ENCODE measurements at places on chromosomes 5 and 9.
A peak's percentile ranks its signal among the peaks of the same experiment; 100 is the strongest.

GRCh38 chr9:7534211-7534935 is 265.2 kb downstream of the DMAC1 start:
- DNase-seq = no peak

DNA sequence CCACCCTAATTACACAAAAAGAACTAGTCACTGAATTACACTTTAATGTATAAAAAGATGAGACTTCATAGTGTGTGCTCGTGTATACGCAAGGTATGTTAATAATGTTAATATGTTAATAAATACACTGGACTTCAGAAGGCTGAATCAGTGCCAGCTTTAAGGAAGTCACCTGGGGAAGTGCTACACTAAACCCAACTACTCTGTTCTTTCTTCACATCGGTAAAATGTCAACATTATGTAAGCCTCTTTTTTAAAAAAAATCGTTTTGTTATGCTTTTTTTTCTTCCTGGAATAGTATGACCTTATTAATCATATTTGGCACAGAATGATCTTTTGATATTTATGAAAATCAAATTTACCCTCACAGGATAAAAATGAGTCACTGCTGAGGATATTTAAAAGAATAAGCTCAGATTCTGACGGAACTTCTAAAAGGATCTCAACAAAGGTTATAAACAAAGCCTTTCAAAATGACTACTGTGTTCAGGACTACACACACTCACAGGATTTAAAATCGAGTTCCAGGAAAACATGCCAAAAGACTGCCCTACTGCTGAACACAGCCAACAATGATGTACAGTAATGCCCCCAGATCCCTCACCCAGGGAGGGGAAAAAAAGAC is 75.9 kb downstream of the AUH start:
- no peak for DNase-seq

- DNase-seq = no peak
Measured at GRCh38 chr5:144125163-144125726, 45.2 kb downstream of the YIPF5 start.

GRCh38 chr5:139671096-139671841 is 23.1 kb downstream of the CXXC5 start:
- no peak for DNase-seq

DNA sequence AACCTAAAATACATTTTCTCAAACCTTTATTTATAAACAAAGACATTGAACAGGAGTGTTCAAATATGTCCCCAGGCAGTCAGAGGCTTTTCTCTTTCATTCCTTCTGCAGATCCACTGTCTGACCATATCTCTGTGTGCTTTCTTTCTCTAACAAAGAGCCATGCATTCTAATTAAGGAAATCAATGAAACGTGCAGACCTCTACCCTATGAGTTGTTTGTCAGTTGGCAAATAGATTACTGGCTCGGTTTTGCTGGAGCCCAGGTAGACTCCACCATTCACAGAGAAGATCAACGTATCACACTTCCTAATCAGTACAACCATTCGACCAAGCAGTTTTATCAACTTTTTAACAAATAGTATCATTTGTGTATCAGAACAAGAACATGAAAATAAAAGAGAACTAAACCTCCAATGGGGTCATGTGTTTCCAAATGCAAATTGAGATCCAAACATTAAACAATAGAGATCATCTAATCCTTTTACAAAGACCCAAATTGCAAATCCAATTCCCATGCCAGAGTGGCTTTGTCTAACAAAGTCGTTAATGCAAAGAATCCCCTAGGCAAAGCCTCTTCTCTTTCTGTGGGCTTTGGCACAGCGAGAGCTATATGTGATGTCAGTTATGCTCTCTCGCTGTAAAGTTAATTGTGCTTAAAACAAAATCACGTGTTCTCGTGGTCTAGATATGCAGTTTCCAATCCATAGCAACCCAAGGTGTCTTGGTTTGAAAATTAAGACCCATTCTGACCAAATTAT is 16.8 kb downstream of the KLF4 start:
- peak; percentile 79 for DNase-seq

GRCh38 chr9:37290940-37291485 is 131.5 kb upstream of the GRHPR start:
- no peak for DNase-seq

DNA sequence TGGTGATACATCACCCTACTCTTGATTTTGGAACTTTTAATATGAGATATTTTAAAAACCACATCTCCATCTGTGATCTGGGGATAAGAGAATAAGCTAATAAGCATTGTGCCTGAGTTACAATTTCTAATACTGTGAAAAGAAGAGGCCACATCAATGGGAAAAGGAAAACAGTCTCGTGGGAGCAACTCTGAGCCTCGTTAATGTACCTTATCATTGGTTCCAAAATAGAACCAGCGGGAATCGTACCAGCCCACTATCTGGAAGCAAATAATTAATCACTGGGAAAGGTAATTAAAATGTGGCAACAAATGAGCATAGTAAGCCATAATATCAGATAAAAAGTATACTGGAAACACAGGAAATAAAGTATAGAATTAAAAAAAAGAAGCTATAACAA is 28.0 kb upstream of the CEP78 start:
- DNase-seq = no peak

DNA sequence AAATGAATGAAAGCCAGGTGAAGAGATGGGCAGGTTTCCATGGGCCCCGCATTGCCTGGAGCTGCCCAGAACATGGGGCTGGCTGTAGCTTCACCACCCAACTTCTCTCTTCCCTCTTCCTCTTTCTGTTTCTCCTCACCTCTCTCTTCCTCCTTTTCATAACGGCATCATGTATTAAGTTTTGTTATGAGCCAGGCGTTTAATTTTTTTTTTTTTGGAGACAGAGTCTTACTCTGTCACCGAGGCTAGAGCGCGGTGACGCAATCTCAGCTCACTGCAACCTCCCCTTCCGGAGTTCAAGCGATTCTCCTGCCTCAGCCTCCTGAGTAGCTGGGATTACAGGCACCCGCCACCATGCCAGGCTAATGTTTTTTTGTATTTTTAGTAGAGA is 13.0 kb upstream of the SPINK4 start:
- DNase-seq = no peak

DNA sequence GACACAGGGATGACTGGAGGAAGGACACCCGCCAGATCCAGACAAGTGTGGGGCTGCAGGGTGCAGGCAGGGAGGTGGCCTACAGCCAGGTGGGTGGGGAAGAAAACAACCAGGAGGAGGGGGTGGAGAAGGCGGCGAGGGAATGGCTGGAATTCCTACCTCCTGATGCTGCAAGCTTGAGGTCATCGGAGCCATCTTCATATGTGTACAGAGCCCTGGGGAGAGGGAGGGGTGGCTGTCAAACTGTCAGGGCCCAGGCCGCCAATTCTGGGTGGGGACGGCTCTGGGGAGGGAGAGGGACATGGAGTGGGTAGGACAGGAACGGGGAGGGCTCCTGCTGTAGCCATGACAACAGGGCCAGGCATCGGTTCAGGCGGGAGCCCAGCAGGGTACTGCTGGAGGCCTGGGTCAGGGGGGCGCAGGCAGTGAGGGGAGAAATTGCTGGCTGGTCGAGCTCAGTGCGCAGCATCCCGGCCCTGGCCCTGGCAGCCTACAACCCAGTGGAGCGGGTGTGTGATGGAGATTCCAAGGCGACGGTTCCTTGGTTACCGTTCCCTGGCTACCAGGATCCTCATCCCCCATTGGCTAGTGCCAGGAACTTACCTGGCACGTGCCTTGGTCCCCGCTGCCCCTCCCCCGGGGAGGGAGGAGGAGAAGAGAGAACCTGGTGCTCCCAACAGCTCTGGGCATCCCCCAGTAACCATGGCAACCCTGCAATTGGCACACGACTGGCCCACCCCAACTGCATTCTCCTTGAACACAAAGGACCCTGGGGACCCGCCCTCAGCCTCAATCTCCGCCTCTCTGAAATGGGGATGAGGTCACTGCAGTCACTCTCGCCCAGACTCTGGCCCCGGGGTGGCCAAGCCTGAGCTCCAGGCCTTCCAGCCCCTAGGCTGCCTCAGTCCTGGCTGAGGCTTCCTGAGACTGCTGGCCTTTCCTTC is 4.5 kb downstream of the DBN1 start:
- no peak for DNase-seq

DNA sequence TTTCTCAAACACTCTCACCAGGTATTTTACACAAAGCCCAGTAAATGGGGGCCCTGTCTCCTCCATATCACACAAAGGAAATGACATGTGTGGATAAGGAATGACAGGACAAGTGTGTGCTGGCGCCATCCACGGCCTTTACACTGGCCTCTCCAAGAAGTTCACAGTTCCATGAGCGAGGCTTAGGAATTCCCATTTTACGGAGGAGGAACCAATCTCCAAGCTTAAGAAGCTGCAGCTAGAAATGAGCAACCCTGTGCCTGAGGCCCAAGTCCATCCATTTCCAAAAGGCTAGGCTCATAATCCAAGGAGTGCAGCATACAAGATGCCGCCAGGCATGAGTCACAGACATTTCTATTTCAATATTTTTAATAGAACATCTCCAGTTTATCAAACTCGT is 203.4 kb downstream of the AUH start:
- DNase-seq = no peak

GRCh38 chr9:36471359-36471758 is 71.3 kb upstream of the RNF38 start:
- DNase-seq = no peak

DNA sequence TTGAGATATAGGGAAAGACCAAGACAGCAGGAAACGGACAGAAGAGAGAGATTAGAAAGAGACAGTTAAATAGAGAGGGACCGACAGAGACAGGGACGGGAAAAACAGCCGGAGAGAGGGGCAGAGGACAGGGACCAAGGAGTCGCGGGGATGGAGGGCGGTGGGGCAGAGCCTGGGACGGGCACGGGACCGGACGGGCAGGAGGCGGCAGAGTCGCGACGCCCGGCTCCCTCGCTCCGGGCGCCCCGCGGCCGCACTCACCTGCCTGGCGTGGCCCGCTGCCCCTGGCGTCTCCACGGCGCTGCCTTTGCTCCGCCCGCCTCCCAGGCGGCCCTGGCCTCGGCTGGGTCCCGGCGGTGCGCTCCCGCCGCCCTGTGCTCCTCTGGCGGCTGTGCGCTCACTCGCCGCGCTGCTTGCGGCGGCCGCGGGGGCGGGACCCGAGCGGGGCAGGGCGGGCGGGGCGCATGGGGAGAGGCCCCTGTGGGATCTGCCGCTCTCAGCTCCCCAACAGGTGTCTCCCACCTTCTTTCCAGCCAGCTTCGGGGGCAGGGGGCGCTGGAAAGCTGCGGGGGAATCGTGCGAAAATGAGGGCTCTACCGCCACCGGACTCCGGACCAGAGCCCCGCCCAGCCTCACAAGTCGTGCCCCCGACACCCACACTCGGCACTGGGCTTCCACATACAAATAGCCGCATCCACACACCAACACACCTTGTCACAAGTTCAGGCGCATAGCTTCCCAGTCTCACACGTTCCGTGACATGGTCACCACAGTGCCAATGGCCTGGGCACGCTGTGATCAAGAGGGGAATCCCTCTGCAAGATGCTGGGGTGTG is at the start of gene ARID3C:
TSS of gene ARID3C (minus strand) at position 411 of the 835 bp plus-strand sequence. CDS start 1,052 bp downstream, outside the sequence.
- DNase-seq = no peak

GRCh38 chr5:123701511-123702200 is 189.7 kb downstream of the CSNK1G3 start:
- DNase-seq = no peak

DNA sequence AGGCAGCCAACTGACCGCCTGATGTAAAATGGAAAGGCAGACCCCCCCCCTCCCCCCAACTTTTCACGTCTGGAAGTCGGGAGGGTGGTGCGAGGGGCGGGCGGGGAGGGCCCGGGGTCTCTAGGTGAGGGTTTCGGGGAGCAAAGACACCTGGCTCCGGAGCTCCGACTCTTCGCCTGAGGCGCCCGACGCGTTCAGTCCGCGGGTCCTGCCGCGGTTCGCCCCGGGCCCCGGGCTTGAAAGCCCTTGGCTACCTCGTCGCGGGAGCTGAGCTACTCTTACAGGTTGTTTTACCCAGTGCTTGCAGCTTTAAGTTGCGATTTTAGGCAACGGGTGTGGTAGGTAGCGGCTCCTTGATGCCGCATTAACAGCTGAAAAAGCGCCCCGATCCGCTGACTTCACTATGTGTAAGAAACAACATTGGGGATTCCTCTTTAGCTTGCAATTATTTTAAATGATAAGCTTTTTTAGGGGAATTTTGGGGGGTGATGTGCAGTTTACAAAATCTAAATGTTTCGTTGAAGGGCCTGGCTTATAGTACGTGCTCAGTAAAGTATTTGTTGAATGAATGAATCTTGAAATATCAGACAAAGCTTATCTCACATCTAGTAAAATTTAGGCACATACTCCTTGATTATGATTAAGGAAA is 722 bp downstream of the CDC42SE2 start:
- no peak for DNase-seq

DNA sequence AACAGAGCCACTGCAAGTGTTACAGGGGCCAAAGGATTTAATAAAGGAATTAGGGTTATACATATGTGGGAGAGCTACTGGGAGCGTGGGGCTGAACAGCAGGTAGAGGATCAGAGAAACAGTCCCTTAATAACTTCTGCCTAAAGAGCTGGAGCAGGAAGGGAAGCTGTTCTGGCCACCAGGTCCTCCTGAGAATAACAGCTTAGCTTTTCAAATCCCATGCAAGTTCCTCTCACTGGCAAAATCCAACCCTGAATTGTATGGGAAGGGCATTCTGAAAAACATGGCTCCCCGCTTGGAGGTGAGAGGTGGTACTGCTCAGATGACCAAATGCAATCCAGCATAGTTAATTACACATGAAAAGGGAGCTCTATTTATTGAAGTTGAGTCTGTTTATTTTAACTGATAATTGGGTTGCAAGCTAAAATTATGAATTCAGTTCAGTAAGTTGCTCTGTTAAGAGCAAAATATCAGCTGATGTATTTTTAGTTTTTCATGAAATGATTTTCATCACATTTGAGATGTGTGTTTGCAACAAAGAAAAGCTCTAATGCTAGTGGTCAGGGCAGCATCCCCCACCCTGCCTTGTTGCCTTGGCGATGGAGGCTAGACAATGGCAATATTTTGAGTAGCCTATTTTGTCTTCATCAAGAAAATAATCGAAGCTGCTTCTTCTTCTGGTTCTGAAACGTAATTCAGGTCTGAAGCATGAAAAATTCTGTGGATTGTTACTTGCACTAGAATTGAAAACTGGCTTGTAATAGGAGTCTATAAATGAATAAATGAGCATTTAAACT is 58.4 kb upstream of the SH3GL2 start:
- no peak for DNase-seq

GRCh38 chr9:10268531-10269485 is 344.0 kb downstream of the PTPRD start:
- DNase-seq = no peak

GRCh38 chr9:89662718-89663613 is 58.2 kb downstream of the GADD45G start:
- DNase-seq = no peak

DNA sequence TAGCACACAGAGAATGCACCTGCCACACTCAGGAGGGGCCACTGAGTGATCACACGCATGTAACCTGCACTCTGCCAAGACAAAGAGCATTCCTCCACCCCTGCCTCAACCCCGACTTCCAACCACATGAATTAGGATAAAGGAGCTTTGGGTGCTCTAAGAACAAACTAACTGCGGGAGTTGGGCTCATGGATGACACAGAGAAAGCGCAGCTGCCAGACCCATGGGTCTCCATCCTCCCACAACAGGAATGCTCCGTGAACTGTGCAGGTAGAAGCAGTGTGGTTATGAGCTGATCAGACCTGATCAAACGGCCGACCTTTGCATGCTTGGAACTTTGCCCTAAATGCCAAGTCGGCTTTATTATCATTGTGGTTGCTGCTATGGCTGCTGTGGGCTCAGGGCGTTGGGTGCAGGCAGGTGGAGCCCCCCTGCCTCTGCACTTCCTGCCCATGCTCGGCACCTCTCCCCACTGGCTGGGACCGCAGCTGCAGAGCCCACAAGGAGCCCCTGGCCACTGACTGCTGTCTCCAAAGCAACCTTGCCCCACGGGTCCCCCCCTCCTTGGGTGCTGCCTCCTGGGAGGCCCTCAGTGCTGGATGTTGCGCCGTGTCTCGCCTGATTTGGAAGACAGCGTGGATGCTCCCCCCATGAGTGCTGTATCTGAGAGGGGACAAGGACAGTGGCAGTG is 2.6 kb upstream of the SLC6A3 start:
- no peak for DNase-seq
